ENCODE measurements at places on chromosomes 7 and 10.

- no peak for DNase-seq
These were observed 197.2 kb downstream of the CRPPA start for GRCh38 chr7:16223963-16224707.

GRCh38 chr7:94350734-94351133 lies 44.0 kb upstream of the COL1A2 start:
- no peak for DNase-seq

DNA sequence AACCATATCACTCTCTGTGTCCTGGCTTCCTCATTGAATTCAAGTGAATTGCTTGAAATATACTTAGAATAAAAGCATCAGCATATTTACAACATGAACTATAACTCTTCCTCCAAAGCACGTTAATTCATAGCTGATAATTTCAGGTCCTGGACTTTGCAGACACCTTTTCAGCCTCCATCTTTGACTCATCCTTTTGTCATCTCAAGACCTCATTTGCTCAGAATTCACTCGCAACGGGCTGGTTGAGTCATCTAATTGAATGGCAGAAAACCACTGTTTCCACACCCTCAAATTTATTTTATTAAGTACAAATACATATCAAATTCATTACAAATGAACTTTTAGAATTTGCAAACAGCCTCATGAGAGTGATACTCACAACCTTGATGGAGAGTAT lies 545.7 kb downstream of the GATA3 start:
- DNase-seq: no peak

DNA sequence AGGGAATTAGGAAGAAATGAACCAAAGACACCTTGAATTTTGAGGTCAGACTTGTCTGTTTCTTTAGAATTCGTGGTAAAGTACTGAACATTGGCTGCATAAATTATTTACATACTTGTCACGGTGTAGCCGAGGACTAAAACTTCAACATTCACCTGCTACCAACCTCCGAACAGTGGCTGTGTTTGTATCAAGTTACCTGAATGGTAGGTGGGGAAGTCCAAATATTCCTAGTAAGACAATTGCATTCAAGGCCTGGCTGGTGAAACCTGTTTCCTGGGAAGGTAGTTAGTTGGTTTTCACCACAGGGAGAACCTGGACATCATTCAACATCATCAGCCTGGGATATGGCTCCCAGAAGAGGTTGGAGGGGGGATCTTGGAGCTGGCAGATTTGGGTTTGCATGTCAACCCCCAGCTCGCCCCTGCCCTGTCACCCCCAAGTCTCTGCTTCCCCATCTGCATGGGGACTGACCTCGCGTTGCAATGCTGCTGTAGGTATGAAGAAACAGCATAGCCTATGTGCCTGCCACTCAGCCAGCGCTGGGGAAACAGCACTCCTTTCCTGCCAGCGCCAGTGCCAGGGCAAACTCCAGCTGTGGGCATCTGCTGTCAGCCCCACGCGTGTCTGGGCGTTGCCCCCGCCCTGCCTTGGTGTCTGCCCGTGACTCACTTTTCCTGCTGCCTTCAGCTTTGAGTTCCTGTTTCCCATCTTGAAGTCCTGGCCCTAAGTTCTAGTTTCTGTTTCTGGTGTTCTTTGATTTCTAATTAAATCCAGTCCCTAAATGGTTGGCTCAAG lies 12.7 kb upstream of the LARP4B start:
- DNase-seq: no peak

DNA sequence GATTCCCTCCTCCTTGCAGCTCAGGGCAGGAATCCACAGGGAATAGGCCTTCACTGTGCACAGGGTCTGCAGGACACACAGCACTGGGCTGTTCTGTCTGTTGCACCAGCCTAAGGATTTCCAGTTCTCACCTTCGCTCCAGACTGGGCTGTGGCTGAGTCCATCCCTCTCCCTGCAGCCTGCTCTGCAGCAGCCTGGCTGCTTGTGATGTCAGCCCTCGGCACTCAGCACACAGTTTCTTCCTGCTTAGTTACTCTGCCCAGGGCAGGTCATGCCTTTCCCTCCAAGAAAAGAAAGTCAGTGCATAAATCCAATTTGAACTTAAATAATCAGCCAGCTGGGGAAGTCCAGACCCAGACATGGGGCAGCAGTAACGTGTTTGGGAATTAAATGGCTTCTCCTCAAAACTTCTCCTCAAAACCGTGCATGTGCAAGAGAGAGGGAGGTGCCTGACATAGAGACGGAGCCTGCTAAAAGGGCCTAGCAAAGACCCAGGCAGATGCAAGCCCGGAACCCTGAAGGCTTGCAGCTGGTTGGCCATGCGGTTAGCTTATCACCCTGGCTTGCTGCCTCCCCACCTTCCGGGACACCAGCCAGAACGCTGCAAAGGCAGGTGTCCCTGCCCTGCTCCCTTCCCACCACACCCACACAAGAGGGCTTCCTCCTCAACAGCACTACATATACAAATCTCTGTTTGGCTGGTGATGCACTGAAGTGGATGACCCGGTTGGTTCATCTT lies 10.9 kb upstream of the GDF2 start:
- no peak for DNase-seq

GRCh38 chr7:129307592-129307991 lies 82.8 kb downstream of the AHCYL2 start:
- no peak for DNase-seq

- DNase-seq: no peak
These were observed 226.5 kb downstream of the NEBL start for GRCh38 chr10:20670579-20670978.

- DNase-seq: no peak
These were observed 435.2 kb upstream of the LRGUK start for GRCh38 chr7:133691727-133692610.

DNA sequence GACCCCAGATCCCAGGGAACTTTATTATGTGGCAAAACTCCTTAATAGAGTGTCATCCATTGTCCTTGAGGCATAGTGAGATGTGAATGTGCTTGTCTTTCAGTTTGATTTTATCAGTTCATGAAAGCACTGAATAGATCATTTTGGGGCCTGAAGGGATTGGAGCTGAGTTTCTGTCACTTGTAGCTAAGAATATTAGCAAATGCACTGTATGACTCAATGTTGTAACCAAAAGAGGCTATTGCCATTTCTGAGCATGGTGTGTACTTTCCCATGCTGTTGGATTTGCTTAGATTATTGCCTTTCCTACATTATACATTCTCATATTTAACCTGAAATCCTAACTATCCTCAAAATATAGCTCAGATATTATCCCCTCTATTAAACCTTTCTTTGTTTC lies 130.4 kb downstream of the PRKG1 start:
- DNase-seq: no peak

GRCh38 chr10:43955002-43955596 lies 306.4 kb upstream of the ZNF32 start:
- DNase-seq: no peak

GRCh38 chr10:77698267-77698931 lies 60.8 kb upstream of the KCNMA1 start:
- no peak for DNase-seq

GRCh38 chr10:126087796-126088505 lies 191.6 kb downstream of the FANK1 start:
- no peak for DNase-seq

GRCh38 chr7:101954499-101954898 lies 137.1 kb downstream of the CUX1 start:
- DNase-seq: no peak

- no peak for DNase-seq
These were observed 48.7 kb downstream of the PDK4 start for GRCh38 chr7:95547361-95548348.

- no peak for DNase-seq
These were observed 141.0 kb downstream of the FZD1 start for GRCh38 chr7:91405092-91405788.

DNA sequence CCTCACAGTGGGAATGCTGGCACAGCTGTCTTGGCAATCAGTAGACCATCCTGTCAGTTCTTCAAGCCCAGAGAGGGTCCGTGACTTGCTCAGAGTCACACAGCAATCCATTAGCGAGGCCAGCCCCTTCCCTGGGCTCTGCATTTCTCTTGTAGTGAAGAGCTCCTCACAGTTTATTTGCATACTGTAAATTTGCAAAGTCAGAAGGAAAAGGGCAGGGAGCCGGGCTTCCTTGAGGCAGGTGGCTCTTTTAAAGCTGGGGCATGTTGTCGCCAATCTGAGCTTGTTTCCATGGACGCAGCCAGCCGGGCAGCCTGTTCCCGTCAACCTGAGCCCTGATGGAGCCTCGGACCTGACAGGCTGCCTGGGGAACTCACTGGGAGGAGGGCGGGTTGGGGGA lies 123.4 kb downstream of the CUX1 start:
- DNase-seq: no peak

- DNase-seq: no peak
These were observed 59.2 kb downstream of the ZNF503 start for GRCh38 chr10:75342397-75342796.

DNA sequence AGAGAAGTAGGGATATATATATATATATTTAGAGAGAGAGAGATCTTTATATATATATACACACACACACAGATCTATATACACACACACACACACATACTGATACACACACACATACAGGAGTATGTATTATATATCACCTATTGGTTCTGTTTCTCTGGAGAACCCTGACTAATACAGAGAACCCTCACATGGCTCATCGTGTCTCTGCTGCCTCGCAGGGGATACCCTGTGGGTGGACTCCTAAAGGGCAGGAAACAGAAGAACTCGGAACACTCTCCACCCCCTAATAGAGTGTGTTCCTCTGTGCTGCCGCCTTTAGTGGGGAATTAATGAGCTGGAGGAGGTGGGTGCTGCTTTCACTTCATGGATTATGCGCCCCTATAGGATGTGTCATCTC lies 86.6 kb downstream of the NPY start:
- DNase-seq: no peak

DNA sequence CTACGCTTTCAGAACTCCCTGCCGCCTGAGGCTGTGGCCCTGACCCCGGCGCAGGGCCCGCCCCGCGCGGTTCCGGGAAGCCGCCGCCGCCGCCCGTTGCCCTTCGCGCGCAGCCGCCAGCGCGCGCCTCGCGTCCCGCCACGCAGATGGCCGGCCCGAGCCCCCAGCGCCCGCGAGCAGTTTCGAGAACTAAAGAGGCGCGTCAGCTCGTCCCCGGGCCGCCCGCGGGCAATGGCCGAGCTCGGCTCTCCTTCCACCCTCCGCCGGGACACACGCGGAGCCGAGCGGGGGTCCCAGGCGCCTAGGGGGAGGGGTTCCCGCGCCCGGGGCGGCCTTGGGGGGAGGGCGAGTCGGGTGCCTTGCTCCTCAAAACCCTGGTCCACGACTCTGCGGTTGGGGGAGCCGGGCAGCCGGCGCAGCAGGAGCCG lies 1.8 kb downstream of the HNRNPF start:
- no peak for DNase-seq

DNA sequence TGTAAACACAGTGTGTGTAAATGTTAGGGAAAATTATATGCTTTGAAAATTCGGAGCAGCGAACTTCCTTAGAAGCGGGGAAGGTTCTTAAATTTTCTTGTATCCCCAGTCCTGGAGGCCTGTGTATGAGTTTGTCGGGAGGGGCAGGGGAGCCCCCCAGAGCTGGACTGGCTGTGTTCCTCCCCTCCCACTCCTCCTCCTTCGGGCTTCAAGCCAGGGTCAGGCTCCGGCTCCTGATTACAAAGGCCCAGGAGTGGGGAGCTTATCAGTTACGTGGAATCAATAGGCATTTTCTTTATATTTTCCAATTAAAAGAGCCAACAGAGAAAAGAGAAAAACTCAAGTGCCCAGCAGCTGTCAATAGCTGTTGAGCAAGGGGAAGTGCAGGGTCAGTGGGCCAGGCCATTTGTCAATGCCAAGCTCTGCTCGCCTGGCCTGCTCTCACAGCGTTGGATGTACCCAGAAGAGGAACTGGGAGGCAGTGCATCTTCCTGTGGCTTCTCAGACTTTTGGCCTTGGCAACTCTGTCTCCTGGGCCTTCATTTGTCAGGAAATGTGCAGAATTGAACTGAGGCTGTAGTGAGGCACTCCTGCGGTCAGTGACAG lies 156.9 kb upstream of the PCBD1 start:
- no peak for DNase-seq

GRCh38 chr10:78254013-78254412 lies 220.3 kb downstream of the RPS24 start:
- no peak for DNase-seq

GRCh38 chr7:4808026-4808425 lies 32.6 kb downstream of the AP5Z1 start:
- no peak for DNase-seq

- no peak for DNase-seq
These were observed 271.7 kb downstream of the ANKRD7 start for GRCh38 chr7:118496138-118496644.

DNA sequence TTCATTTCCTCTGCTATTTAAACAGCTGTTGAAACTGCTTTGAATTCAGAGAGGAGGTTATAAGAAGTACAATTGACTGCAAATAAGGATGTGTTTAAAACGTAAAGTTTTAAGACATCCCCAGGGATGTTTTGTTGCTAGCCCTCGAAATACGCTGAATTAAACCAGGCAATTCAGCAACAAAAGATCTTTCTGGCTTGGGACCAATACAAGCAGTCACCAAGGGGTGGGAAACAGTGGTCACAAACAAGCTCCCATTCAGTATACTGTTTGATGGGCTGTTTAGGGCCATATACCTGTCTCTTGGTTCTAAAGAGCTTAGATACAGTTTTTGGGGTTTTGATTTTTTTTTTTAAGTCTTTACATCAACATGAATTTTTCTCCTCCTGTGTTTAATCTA lies 446.3 kb upstream of the POT1 start:
- DNase-seq: no peak

- no peak for DNase-seq
These were observed 5.6 kb upstream of the DKK1 start for GRCh38 chr10:52308251-52309031.

DNA sequence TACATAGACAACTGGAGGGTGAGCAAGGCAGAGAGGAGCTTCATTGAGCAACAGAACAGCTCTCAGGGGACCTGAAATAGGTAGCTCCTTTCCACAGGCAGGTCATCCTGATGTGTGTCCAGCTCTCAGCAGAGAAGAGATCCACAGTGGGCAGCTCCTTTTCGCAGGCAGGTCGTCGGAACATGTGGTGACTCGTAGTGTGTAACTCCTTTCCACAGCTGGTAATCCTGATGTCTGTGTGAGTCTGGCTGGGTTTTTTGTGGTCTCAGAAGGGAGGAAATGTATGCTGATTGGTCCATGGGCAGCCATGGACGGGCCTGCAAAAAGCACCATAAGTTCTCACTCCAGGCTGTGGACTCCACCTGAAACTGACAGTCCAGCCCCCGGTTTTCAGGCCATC lies 24.4 kb upstream of the TES start:
- no peak for DNase-seq

DNA sequence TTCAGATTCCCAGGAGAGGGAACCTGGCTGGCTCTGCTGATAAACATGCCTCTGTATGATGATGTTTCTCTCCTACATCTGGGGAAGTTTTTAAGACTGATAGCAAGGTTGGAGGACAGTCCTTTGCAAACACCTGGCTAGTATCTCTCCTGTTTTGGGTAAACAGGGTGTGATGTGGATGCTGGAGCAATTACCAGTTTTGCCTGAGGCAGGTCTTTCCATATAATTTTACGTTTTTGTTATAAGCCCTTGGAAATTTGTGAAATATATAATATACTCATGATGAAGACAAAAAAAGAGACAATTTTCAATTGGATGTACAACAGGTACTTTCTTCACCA lies 138.6 kb downstream of the ADAM22 start:
- no peak for DNase-seq
